ENCODE measurements at places on chromosomes 4 and X.

DNA sequence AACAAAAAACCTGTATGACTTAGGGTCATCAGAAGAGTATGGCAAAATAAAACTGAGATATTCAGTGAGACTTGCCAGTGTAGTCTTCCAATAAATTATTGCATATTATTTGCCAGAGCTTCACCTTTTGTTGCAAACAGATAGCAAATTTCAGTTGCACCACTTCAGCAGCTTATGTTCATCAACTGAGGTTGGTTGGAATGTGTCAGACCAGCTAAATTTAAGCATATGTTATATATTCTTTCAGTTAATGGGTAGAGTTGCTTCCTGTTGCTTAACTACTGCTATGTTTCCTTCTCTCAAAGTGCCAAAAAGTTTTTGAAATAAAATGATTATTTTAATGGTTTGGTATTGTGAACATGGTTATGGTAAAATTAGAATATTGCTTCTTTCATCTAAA, 61.5 kb downstream of the GALNT7 start:
- DNase-seq, result no peak

GRCh38 chr4:139975830-139976272, 178.1 kb downstream of the MAML3 start:
- no peak for DNase-seq

DNA sequence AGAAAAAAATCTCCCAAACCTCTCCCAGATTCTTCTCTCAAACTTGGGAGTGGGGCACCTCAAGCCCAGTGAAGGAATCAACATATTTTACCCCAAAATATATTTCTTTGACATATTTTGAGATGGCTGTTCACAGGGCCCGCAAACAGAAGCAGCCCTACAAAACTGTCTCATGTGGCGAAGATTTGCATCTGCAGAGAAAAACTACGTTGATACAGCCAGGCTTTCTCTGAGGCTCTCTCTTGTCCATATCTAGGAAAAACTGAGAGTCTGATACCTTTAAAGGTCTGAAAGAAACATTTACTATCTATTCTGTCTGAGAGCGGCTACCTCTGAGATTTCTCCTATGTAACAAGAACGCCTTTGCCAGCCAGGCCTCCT, 23.3 kb upstream of the TMSB4X start:
- DNase-seq, result no peak

DNA sequence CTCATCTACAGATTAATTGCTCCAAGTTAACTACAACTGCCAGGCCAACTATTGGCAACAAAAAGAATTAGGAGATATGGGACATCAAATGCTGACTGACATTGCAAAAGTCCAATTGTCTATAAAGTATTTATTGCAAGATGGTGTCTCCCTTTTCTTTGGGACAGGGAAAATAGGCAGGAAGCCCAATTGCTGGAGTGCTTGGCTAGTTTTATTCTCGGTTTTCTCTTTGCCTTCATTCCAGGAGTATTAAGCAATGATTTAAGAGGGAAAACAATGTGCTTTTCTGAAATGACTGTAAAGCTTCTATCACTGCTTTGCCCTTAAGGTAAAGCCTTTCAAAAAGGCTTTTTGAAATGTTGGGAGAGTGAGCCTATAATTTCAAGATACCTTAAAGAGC, 62.8 kb upstream of the DIAPH2 start:
- DNase-seq, result no peak

DNA sequence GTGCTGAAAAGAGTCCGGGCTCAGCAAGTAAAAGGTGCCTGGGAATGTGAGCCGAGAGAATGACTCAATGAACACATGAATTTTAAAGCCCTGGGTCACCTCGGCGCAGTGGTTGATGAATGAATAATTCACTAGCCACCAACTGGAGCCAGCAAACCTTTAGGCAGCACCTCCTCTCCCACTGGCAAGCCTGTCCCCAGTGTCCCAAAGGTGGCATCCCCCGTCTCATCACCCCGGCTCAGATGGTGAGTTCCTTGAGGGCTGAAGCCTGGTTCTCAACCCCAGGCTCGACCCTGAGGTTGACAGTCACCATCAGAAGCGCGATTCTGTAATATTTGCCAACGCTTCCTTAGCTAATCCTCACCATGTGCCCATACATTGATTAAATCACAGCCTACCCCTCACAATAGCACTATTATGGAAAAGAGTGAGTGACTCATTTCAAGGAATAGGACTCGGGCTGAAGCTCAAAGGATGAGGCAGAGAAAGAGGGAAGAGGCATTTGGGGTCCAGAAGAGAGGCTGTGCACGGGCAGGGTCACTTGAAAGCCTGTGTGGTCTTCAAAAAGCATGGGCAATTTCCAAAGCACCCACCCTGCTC, 2.7 kb upstream of the CCNQ start:
- no peak for DNase-seq

DNA sequence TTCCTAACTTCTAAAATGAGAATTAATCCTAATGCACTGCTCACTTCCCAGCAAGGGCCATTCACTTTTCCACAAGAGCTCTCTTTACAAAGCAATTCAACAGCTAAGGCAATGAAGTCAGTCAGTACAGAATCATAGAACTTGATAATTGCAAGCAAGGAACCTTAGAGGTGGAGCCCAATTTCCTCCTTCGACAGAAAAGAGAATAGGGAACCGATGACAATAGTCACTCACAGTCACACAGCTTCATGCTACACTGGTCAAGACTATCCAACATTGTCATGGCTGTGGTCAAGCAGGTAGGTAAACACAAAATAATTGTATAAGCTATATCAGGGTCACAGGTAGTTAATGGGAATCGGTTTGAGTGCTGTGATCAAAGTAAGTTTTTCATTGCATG, 90.0 kb downstream of the ELOVL6 start:
- DNase-seq, result no peak

DNA sequence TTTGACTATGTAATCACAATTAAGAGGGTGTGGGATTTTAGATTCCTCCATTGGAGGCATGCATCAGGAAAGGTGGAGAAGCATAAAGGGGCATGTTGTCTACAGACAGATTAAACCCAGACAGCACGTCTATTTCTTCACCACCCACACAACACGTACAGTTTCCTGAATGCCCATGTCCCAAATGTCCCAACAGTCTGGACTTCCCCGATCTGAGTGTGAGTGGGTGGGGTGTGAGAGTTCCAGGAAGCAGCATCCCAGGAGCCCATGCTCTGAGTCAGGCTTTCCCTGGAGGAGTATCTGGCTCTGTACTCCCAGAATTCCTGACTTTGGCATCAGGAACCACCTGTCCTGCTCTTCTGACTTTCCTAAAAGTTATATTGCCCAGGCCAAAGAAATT, 30.8 kb upstream of the NDP start:
- DNase-seq, result no peak

DNA sequence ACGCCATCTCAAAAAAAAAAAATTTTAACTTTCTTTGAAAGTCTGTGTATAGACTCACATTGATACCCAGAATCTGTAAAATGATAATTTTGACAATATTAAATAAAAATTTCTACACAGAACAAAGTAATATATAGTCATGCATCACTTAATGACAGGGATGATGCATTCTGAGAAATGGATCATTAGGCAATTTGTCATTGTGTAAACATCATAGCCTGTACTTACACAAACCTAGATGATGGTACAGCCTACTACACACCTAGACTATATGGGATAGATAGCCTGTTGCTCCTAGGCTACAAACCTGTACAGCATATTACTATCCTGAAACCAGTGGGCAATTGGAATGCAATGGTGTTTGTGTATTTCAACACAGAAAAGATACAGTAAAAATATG, 107.7 kb downstream of the BLTP1 start:
- no peak for DNase-seq

GRCh38 chr4:7638984-7639789, 204.5 kb upstream of the PSAPL1 start:
- no peak for DNase-seq

DNA sequence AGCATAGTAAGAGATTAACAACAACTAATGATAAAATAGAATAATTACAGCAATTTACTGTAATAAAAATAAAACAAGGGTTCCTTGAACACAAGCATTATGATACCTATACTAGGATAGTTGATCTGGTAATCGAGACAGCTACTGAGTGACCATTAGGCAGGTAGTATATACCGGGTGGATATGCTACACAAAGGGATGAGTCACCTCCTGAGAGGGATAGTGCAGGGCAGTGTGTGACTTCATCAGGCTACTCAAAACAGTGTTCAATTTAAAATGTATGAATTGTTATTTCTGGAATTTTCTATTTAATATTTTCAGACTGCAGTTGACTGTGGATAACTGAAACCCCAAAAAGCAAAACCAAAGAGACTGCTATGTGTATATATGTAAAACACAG, 9.7 kb upstream of the ANTXR2 start:
- peak; percentile 50 for DNase-seq

DNA sequence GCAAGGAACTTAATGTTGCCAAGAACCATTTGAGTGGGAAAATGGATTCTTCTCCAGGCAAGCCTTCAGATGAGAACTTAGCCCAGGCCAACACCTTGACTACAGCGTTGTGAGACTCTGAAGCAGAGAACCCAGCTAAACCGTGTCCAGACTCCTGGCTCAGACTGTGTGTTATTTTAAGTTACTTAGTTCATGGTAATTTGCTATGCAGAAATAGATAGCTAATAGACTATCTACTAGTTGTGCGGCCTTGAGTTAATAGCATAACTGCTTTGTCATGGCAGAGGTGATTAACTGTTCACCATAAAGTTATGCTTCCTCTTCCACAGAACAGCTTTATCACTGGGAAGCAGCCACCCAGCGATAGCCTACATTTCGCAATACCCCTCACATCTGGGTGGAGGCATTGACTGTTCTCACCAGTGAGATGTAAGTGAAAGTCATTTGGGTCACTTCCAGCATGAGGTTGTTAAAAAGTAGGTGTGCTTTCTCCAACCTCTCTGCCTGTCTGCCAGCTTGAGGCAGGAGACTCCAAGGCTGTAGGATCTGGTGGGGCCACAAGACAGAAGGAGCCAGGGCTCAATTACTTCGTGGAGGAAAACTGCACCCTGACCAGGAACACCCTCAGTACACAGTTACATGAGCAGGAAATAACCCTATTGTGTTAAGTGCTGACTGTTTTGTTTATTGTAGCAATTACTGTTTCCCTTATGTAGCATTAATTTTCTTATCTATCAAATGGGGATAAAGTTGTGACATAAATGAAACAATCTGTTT, 94.2 kb downstream of the GPAT3 start:
- no peak for DNase-seq

GRCh38 chrX:9033179-9033578, 748 bp downstream of the FAM9B start:
- no peak for DNase-seq

DNA sequence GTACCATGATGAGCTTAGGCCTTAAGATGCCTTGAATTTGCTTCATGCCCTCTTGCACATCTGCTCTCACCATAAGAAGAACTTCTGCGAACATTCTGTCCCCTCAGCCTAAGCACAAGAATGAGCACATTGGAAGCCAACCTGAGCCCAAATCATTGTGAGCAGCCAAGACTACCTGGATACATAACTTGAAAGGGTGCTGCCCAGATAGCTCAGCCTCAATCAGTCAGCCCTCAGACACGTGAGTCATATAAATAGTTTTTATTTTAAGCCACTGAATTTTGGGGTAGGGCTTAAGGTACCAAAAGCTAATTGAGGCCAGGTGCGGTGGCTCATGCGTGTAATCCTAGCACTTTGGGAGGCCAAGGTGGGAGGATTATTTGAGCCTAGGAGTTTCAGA, 27.5 kb upstream of the BBS12 start:
- no peak for DNase-seq

- DNase-seq, result no peak
Observed at GRCh38 chr4:38062776-38063097, 102.5 kb downstream of the PTTG2 start.

- DNase-seq, result no peak
Observed at GRCh38 chrX:119095936-119096335, 23.1 kb downstream of the CT47C1 start.

- no peak for DNase-seq
Observed at GRCh38 chr4:152038238-152038637, 277.4 kb upstream of the GATB start.

- DNase-seq, result no peak
Observed at GRCh38 chr4:7772711-7773385, 166.8 kb downstream of the AFAP1 start.

DNA sequence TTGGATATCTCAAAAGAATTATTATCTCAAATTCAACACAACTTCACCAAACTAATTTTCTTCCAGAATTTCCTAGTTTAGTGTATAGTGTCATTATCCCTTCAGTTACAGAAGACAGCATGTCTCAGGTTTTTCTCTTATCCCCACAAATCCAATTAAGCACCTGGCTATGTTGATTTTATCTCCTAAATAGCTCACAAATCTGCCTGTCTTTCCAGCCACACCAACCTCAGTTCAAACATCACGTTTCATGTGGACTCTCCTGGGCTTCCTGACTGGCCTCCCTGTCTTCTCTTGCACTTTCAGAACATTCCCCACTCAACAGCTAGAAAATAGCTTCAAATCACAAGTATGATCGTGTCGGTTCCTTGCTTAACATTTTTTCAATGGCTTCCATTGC, 14.8 kb downstream of the STK32B start:
- no peak for DNase-seq

DNA sequence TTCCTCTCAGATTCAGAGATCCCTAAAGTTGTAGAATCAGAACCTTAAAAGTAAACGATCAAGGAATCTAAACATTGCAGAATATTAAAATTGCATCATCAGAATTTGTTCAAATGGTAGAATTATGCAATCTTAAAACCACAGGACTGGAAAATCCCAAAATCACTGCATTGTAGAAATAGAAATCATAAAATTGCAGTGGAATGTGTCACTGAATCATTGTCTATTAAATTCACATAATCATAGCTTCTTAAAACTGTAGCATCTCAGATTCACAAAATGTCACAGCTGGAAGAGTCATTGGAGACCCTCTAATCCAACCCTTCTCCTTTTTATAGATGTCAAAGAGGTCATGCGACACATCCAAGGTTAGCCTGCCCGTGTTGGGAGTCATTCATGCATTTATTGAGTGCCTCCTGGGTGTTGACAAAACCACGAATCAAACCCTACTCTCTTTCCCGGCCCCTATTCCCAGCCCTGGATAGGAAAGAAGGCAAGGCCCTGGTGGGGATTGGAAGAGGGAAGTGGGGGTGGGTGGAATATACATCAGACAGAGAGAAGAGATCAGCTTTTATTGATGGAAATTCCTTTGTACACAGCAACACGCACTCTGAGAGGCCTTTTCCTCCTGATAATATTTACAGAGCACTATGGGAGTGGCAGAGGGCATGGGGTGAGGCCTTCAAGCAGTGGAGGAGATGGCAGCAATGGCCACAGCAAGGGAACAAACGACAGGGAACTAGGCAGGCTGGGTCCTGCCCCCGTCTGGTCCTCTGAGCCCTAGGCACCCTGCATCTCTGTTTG, 15.4 kb downstream of the IQSEC2 start:
- DNase-seq, result peak; percentile 64

- DNase-seq, result no peak
Observed at GRCh38 chrX:10208953-10209352, 52.2 kb downstream of the CLCN4 start.

- no peak for DNase-seq
Observed at GRCh38 chr4:95105112-95105511, 347.4 kb downstream of the BMPR1B start.

DNA sequence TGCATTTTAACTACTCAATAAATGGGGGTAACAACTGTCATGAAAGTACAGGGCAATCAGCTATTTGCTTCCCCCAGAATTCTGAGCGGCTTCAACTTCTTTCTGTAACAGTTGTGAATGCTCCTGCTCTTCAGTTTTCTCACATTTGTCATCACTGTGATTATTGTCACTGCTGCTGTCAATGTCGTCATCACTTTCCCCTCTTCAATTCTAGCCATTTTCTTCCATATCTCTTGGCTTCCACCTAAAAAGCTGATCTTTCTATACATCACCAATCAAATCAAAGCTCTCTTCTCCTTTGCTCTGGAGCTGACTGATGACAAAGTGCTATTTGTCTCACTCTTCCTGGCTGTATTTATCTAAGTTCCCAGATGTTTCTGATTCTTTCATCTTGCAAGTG, 125.6 kb downstream of the COMMD8 start:
- no peak for DNase-seq
